ENCODE measurements at places on chromosomes 3 and 15.

- DNase-seq, result no peak
Observed at GRCh38 chr3:106249159-106249558, 380.3 kb upstream of the CBLB start.

- no peak for DNase-seq
Observed at GRCh38 chr15:46685681-46686080, 1031.6 kb upstream of the SEMA6D start.

DNA sequence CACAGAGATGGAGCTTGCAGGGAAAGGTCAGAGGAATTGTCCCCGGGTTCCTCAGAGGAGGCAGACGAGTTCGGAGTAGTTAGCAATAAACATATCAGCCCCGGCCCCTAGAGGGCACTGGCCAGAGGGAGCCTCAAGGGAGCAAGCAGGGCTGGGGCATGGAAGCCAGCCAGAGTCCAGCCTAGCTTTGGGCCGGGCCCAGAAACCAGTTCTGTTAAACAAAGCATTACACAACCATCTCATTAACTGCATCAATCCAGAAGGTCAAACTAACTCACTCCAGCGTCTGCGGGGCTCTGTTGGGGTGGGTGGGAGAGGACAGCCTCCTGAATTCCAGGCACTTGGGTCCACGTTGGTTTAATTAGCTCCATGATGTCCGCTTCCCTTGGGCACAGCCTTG is 41.0 kb upstream of the IREB2 start:
- no peak for DNase-seq

- no peak for DNase-seq
Observed at GRCh38 chr3:158912188-158912587, 110.3 kb downstream of the MFSD1 start.

DNA sequence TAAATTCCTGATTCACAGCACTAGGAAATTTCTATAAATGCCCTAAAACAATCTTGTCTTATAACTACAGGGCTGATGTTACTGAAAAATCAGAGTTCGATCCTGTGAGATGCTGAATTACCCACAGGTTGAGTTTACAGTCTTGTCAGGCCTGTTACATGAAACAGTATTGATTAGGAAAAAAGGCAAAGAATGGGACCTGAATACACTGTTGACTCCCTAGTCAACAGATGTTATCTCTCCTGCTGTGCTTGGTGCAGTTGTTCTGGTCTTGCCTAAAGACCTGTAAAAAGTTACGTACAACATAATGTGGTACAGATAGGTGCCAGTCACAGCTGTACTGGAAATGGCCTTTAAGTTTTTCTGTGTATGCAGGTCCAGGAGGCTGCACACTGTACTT is 91.4 kb upstream of the ASB14 start:
- no peak for DNase-seq

- DNase-seq, result no peak
Observed at GRCh38 chr3:174619239-174619638, 239.9 kb upstream of the NAALADL2 start.

DNA sequence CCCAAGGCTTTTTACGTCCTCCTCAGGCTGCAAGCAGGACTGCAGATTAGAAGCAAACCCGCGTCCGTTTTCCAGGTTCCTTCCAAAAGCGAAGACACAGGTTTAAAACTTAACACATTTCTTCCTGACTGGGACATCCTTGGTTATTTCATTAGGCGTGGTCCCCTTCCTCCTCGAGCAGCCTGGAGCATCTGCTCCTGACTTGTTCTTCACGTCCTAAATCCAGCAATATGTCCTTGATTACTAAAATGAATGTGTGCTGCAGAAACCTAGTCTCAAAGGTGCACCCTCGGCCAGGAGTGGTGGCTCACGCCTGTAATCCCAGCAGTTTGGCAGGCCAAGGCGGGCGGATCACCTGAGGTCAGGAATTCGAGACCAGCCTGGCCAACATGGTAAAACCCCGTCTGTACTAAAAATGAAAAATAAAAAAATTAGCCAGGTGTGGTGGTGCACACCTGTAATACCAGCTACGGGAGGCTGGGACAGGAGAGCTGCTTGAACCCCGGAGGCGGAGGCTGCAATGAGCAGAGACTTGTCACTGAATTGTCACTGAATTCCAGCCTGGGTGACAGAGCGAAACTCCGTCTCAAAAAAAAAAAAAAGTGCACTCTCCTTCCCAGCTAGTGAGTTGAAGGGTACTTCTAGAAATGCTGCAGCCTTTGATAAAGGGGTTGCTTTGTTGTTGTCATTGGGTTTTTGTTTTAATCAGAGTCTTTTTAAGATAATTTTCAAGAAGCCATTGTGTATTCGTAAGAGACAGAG is 842 bp upstream of the LRIG1 start:
- no peak for DNase-seq

DNA sequence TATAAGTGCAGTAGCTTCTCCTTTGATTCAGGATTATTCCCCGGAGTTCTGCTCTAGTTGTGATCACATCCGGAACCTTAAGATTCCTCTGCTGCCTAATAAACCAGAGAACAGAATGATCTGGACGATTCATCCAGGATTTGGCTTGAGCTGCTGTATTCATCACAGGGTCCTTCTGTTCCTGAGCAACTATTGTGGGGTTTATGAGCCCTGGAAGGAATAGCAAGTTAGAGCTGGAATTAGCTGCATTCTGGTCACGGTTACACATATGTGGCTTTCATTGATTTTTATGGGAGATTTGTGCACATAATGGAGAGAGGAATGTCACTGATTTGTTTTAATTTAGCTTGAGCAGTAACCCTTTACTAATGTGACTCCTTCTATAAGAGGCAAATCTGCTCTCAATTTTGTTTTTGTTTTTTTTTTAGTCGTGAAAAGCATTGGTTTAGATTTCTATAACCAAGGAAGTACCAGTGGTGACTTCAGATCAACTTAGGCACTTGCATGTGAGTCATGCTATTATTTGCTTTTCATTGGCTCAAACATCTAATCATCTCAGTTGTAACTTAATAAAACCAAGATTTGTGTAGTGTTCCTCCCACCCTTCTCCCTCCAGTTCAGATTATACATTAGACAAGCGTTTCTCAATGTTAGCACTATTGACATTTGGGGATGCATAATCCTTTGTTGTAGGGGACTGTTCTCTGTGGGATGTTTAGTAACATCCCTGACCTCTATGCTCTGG is 148.5 kb downstream of the OTOL1 start:
- no peak for DNase-seq

DNA sequence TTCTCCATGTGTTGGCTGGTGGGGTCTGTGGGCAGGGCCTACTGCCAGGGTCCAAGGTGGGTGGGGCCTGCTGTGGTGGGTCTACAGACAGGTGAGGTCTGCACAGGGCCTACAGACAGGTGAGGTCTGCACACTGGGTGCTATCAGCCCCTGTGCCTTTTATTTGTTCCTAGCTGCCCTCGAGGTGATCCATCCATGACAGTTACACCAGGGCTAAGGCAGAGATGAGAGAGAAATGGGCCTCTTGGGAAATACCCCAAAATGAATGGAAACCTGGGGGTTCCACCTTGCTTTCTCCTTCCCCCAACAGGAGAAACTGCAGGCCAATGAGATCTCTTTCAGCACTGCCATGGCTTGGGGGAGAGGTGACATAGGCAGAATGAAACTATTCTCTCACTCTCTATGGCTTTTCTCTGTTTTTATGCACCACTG is 36.4 kb downstream of the CFAP100 start:
- no peak for DNase-seq

DNA sequence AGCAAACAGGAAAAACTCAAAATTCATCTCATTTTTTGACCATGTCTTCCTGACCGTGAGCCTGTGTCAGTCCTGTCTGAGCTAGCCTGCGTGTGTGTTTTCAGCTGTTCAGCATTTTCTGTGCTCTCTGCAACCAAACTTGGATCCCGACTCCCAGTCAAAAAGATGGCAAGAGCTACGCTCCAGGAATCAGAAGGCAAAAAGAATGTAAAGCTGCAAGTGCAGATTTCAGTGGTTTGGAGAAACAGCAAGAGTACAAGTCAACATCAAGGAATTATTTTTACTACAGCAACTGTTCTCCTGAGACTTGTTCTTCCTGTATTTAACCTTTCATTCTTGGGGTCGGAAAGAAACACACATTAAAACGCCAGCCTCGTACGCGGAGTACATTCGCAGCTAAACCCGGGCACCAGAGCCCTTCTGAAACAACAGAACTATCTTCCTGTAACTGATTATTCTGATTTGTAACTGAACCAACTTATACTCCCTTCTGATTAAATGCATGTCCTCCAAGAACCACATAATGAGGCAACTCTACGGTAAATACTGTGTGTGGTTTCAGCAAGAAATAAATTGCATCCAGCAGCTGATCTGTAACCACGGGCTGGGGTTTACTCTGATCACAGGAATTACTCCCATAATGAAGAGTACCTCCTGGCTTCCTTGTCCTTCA is 107.4 kb downstream of the LRIG1 start:
- no peak for DNase-seq

- DNase-seq, result no peak
Observed at GRCh38 chr3:13004376-13004775, 68.9 kb downstream of the IQSEC1 start.

GRCh38 chr3:15653321-15653720 is 51.8 kb downstream of the BTD start:
- DNase-seq, result no peak

DNA sequence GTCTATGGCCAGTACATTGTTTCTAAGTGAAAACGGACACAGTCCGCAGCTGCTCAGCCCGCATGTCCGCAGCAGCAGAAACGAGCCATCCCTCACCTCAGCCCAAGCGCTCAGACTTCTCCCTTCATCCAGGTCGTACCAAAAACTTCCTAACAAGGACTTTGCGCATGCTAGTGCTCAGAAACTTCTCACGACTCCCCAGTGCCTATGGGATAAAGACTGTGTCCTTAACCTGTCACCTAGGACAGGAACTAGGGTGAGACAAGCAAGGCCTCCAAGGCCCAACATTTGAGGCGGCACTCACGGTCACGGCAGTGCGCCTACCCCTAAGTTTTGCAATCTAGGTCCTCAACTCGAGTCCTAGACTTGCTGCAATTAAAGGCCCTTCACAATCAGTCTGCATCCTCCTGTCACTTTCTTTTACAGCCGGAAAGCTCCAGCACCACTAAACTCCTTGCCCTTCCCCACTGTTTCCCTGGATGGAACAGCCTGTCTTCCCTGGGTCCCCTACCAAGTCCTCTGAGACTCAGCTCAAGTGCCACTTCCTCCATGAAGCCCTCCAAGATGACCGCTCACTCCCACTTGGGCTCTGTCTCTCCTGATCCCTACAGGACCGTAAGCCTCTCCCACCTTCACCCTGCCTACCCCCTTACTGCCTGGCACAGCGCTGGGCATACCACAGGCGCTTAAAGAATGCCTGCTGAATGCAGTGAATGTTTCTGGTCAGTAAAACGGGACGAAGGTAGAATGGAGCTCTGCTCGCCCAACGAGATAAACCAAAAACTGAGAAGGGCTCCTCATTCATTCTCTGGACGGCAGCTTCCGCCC is 1.2 kb downstream of the CLN6 start:
- no peak for DNase-seq

DNA sequence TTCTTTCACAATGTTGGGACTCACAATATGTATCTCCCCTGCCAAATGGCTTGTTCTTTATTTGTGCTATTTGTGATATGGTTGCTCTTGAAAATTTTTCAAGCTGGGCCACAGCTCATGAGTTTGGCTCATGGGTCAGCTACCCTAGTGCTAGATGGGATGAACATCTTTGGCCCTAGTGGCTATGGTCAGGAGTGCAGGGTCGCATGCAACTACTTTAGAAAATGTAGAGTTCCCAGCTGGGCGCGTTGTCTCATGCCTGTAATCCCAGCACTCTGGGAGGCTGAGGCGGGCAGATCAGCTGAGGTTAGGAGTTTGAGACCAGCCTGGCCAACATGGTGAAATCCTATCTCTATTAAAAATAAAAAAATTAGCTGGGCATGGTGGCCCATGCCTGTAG is 55.8 kb downstream of the POLR2M start:
- DNase-seq, result no peak

- DNase-seq, result no peak
Observed at GRCh38 chr3:155179437-155179827, 99.3 kb downstream of the MME start.

DNA sequence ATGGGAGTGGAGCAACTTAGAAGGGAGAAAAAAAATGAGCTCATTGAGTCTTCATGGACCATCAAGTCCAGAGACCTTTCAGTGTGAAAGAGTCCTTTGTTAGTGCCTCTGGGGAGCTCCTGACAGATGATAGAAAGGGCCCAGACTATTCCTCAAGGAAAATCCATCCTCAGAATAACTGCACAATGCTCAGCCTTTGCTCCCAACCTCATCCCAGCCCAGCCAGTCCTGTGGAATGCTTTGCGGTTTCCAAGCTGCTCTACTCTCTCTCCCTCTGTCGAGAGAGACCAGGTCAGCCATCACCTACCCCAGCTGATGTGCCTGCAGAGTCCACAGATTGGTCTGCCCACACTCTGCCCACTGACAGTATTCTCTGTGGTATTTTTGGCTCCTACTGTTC is 406.2 kb downstream of the MFSD1 start:
- no peak for DNase-seq

DNA sequence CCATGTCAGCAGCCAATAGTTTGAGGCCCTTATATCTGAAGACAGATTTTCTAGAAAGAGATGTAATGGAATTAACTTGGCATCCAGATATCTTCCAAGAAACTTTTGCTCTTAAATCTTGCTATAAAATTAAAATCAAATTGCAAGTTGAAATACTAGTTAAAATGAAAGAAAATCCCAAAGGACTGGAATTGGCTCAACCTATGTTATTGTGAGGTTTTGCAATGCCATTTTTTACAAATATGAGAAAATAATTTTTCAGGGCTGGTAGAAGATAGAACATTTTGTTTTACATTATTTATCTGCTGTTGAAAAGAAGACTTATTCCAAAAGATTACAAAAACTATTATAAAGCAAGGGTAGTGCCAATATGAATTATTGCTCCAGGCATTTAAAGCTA is 92.2 kb upstream of the AGTR1 start:
- DNase-seq, result no peak

DNA sequence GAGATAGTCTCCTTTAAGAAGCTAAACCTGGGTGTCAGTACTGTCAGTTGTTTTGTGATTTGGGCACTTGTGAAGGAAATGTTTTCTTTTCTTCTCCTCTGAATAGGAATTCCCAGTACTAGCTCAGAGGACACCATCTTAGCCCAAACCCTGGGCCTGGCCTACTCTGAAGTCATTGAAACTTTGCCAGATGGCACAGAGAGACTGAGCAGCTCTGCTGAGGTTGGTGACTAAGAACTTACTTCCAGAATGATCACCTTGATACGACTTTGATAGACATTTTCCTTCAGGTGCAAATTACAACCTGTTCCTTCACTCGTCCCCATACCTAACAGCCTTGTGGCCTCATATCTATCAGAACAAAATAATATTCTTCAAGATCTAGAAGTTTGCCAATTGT is 100.2 kb downstream of the LARS2 start:
- no peak for DNase-seq

GRCh38 chr3:11005686-11006256 is 13.2 kb downstream of the SLC6A1 start:
- no peak for DNase-seq

- no peak for DNase-seq
Observed at GRCh38 chr3:89264037-89264560, 156.7 kb downstream of the EPHA3 start.

DNA sequence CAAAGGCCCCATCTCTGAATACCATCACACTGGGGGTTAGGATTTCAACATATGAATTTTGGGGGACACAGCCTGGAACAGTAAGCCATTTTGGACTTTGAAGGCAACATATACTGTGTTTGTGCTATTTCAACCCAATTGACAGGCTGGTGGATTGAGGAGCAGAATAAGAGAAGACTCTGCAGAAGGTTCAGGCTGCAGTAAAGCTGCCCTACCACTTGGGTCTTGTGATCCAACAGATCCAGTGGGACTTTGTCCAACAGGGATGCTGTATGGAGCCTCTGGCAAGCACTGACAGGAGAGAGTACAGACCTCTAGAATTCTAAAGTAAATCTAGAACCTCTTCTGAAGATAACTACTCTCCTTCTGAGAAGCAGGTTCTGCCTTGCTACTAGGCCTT is 1.1 kb upstream of the BCL2L10 start:
- DNase-seq, result no peak

Data from stimulated activated CD4-positive, alpha-beta T cell treated with anti-CD3 and anti-CD28 coated beads, Interleukin-1b, Interleukin-23, amount 100 ng/mL, for 1 hour (primary cell).